Stimulated activated CD4-positive, alpha-beta T cell treated with anti-CD3 and anti-CD28 coated beads, Interleukin-1b, Interleukin-23, amount 100 ng/mL, for 1 hour (primary cell): ENCODE measurements at places on chromosomes 1 and 21.

DNA sequence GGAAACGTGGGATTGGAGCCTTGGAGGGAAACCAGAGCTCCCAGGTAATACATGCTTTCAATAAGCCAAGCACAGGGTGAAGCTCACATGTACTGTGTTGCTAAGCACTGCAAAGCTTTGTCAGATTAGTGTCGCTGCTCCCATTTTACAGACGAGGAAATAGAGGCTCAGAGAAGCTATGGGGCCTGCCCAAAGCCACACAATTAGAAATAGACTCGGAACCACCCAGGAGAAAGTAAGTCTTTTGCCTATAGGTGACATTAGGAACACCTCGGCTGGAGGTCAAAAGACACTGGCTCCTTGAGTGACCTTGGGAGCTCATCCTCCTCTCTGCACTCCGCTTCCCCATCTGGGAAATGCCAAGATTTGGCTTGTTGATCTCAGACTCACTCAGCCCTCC, 175.6 kb upstream of the ZC3H12A start:
- DNase-seq = no peak

- DNase-seq = no peak
These were observed 109.6 kb downstream of the ZBTB18 start for GRCh38 chr1:244160455-244161235.

- DNase-seq = no peak
These were observed 2.6 kb upstream of the SH3BGRL3 start for GRCh38 chr1:26277261-26277661.

DNA sequence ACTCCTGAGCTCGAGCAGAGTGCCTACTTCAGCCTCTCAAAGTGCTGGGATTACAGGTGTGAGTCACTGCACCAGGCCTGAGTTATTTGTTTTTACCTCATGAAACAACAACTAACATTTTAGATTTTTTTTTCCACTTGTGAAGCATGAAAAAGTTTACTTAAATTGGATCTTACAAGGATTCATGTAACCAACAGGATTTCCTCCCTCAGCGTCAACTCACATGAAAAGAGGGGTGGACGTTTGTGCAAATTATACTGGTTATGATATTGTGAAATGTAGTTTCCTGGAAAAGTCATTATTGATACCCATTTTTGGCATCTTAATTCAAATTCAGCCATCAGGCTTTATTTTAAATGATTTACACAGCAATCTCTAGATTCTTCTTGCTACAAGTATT, 6.5 kb downstream of the CNST start:
- DNase-seq = no peak

DNA sequence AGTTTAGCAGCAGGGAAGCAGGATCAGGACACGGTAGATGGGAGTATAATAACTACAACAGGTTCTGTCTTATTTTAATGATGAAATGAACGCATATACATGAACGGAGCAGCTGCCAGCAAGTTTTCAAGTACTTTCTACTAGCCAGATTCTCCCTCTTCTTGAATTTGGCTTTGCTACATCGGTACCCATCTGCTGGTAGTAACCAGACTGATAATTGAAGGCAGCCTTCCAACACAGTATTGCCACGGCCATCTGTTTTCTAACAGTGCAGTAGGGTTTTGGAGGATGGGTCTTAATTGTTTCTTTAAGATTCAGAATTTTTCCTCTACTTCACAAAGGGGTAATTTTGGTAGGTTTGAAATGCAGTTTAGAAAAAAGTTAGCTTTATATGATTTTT, 33.4 kb downstream of the CENPF start:
- DNase-seq = no peak

- DNase-seq = no peak
These were observed 297.5 kb downstream of the DUSP10 start for GRCh38 chr1:221444346-221444745.

- no peak for DNase-seq
These were observed 4.7 kb upstream of the PSMB2 start for GRCh38 chr1:35646043-35646442.

GRCh38 chr1:227945891-227946623, 1.7 kb downstream of the WNT9A start:
- no peak for DNase-seq

GRCh38 chr1:231600458-231600976, 26.1 kb upstream of the DISC1 start:
- DNase-seq = no peak

GRCh38 chr1:12636098-12636950, 7.6 kb upstream of the AADACL4 start:
- DNase-seq = no peak

- no peak for DNase-seq
These were observed 59.3 kb upstream of the FBXO28 start for GRCh38 chr1:224054611-224055010.

- DNase-seq = no peak
These were observed 68.8 kb upstream of the ARID1A start for GRCh38 chr1:26626994-26627393.

- DNase-seq = no peak
These were observed 24.0 kb downstream of the PUM1 start for GRCh38 chr1:31041529-31041928.

DNA sequence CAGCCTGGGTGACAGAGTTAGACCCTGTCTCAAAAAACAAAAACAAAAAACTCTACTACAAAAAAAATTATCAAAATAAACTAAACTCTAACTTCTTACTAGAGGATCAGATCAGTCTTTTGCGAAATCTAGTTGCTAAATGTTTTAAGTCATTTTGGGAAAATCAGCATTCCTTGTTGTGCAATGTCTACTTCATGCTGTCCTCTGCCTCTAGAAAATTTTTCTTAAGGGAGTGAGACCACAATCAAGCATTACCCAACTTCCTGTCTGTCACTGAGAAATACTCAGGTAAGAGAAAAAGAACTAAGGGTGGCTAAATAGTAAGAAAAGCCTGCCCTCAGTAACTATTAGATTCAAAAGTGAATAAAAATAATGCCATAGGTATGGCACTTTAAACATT, 67.2 kb upstream of the FOXD3 start:
- no peak for DNase-seq

- DNase-seq = peak; percentile 94
These were observed 11.2 kb downstream of the TNFRSF1B start for GRCh38 chr1:12177999-12178441.

GRCh38 chr1:228734881-228735801, at the start of gene RHOU:
Gene RHOU, plus strand, starts transcription at chr1:228735479. Its CDS starts 264 bp downstream, at chr1:228735743.
- peak; percentile 47 for DNase-seq

GRCh38 chr21:32514275-32515055, 70.9 kb downstream of the TCP10L start:
- DNase-seq = no peak

- DNase-seq = no peak
These were observed 248.9 kb upstream of the ADGRL4 start for GRCh38 chr1:79255421-79255820.

- DNase-seq = no peak
These were observed 21.8 kb downstream of the EXOC8 start for GRCh38 chr1:231315887-231316286.

DNA sequence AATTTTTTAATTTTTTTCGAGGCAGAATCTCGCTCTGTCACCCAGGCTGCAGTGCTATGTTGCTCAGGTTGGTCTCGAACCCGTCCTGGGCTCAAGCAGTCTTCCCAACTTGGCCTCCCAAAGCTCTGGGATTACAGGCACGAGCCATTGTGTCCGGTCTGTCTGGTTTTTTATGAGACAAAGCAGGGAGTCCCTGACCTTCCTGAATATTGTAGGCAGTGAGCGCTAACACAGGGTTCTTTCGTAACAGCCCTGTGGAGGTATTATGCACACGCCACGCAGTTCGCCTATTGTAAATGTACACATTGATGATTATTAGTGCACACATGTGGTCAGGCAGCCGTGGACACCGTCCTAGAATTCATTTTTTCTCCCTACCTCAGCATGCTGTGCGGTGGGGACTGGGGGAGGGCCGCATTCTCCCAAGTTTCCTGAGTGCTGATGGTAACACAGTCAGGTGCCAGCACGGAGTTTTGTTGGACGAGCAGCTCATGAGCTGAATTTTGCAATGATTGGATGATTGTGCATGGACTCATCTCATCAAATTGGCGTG, 19.6 kb downstream of the SPSB1 start:
- no peak for DNase-seq

DNA sequence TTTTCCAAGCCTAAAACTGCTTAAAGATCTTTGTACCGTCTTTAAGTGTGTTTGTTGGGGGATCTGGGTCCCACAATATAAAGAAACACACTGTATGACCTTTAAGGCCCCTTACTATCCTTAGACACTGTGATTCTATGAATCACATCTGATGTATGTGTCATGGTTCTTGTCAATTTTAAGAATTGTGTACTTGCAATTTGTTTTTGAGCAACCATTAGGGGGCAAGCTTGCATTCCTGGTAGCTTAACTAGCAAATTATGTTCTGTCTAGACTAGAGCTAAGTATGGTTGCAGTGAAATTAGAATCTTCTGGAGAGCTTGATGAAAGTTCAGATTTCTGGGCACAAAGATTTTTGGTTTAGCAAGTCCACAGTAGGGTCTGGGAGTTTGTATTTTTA, 219.5 kb downstream of the TPR start:
- no peak for DNase-seq

DNA sequence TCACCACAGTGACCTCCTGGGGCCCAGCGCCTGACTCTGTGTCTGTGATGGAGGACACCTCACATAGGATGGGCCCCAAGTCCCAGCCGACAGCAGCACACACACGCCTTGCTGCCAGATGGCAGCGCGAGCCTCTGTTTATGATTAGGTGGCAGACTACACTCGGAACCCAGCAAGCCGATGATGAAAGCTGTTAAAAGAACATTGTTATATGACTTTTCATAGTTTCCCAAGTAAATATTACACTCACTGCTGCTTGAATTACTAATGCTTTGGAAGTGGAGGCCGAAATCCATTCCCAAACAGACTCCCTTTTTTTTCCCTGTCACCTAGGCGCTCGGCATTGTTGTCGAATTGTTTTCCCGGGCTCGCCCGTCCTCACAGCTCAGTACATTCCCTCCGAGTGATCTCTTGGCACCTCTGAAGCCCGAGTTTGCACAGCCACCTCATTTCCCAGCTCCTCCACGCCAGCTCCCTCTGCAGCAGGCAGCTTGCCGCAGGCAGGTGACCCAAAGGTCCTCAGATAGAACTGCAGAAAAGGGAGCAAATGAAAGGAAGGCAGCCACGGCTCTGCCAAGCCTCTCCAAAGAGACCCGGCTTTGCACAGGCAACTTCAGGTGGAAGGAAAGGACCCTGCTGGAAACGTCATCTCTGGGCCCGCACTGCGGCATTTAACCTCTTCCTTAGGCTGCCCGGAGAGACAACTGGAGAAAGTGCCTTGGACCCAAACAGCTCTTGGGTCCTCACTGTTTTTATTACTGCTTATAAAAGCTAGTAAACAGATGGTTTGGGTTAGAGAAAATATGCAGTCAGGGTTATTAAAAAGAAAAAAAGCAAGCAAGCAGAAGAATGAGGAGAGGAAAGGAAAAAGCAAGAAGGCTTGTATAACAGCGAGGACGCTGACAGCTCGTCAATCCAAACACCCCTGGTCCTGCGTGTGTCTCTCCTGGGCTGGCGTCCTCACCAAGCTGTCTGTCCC, 72.2 kb upstream of the SLC25A33 start:
- DNase-seq = no peak

DNA sequence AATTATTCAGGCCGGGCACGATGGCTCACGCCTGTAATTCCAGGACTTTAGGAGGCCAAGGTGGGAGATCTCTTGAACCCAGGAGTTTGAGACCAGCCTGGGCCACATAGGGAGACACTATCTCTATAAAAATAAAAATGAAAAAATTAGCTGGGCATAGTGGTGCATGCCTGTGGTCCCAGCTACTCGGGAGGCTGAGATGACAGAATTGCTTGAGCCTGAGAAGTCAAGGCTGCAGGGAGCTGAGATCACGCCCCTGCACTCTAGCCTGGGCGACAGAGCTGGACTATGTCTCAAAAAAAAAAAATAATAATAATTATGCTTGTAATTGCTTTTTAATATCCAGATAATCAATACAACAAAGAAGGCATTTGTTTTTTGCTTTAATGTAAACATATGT, 91.3 kb downstream of the RIPK4 start:
- no peak for DNase-seq

DNA sequence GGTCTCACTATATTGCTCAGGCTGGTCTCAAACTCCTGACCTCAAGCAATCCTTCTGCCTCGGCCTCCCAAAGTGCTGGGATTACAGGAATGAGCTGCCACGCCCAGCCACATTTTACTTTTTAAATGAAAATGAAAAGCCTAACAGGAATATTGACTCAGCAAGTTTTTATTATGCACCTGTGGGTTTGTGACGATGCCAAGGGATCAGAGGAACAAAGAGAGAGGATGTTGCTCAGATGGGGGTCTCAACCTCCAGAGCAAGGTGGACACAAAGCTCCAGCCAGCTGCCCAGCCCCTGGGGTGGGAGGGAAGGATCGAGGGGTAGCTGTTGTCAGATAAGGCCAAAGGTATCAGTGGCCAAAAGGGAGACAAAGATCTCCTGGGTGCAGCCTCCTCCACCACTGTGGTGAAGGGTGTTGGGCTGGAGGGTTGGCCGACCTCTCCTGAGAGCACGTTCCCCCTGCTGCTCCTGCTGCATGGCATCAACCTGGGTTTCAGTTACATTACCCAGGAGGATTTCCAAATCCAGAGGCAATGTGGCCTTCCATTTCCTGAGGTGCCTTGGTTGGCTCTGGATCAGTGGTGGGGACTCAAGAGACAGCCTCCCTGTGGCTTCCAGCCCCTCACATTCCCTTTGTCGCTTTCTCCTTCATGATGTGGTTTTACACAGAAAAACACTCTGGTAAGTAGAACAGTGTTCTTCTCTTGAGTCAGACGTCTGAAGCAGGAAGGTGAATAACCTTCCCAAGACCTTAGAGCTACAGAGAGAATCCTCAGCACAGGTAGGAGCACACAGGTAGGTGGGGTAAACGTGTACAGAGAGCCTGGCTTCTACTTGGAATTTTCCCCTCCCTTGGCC, 34.2 kb downstream of the ZNF496 start:
- no peak for DNase-seq

DNA sequence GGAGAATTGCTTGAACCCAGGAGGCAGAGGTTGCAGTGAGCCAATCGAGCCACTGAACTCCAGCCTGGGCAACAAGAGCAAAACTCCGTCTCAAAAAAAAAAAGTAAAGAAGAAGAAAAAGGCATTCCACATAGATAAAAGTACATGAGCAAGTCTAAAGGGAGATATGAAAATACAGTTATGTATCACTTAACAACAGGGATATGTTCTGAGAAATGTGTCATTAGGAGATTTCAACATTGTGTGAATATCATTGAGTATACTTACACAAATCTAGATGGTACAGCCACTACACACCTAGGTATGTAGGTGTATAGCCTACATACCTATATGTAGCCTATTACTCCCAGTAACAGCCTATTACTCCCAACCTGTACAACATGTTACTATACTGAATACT, 12.7 kb downstream of the ARNT start:
- no peak for DNase-seq

- no peak for DNase-seq
These were observed 18.7 kb upstream of the SLAMF6 start for GRCh38 chr1:160541622-160542302.
